ENCODE measurements at places on chromosomes 4 and X.

DNA sequence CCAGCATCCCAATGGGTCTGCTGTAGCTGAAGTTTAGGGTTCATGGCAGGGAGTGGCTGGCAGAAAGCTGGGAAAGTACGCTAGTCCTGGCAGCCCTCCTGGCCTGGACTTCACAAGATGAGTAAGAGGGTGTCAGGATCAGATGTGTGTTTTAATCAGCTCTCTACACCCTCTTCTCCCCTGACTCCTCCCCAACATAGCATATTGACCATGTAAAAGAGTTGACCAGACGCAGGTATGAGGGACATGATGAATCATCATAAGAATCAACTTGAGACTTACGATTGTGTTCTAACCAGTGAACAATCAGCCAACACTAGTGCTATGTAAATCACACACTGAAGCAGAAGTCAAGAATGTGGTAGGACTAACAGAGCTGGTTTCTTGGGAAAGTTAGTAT is 5.3 kb downstream of the SOWAHB start:
- DNase-seq, result no peak

- no peak for DNase-seq
These were observed 601 bp upstream of the FGFBP2 start for GRCh38 chr4:15963576-15963975.

GRCh38 chrX:154313147-154313546 is 17.6 kb downstream of the TKTL1 start:
- no peak for DNase-seq

- DNase-seq, result no peak
These were observed 39.7 kb downstream of the RGS12 start for GRCh38 chr4:3332498-3332897.

- no peak for DNase-seq
These were observed 499.8 kb downstream of the MID1IP1 start for GRCh38 chrX:39301036-39301435.

GRCh38 chr4:25425361-25425760 is 48.3 kb downstream of the ANAPC4 start:
- no peak for DNase-seq

GRCh38 chr4:99664716-99665115 is 7.1 kb upstream of the C4orf54 start:
- DNase-seq, result no peak

DNA sequence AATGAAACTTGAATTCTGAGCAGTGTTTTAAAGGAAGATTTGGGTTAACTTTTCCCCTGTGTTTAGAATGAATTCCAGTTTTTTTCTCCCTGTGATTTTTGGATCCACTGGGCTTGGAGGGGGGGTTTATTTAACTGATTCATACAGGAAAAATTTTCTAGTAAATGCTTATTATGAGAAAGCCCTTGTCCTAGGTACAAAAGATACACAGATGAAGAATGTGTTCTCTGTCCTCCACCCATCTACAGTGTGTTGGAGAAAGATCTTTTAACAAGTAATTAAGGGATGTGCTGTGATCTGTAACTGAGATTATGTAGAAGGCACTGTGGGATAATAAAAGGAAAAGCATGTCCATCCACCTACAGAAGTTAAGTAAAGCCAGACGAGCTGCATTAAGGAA is 103.9 kb downstream of the STIM2 start:
- DNase-seq, result no peak

DNA sequence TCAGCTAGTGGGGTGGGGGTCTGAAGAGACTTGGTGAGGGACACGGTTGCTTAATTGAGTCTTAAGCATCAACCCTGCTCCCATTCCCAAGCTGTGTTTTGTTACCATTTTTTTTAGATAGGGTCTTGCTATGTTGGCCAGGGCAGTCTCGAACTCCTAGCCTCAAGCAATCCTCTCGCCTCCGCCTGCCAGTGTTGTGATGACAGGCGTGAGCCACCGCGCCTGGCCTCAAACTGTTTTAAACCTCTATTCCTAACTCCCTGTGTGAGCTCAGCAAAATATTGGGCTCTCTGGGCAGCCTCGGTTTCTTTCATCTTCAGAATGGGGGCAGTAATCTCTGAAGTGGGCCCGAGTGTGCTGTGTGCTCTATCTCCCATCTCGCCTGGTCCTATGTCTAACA is 26.3 kb upstream of the BCORL1 start:
- no peak for DNase-seq

GRCh38 chr4:93183576-93183975 is 645.0 kb upstream of the ATOH1 start:
- no peak for DNase-seq

Measured in activated effector memory CD4-positive, alpha-beta T cell treated with anti-CD3 and anti-CD28 coated beads, Interleukin-2, amount 50 U/mL, for 16 hours (primary cell).